ENCODE measurements at places on chromosomes 13 and 19. TPM values are rescaled to one million over a fixed set of nuclear protein-coding genes. Genes with fewer than 3 reads are reported as not detected.

The ZNF565 gene
- total RNA-seq, result 2.3 TPM

The TNNT1 gene
- total RNA-seq, result 199 TPM

The MYH14 gene
- 0.07 TPM for total RNA-seq

The RNF113B gene
- not detected for total RNA-seq

The ZNF547 gene
- 3.2 TPM for total RNA-seq

The CYP4F8 gene
- not detected for total RNA-seq

The SULT2A1 gene
- not detected for total RNA-seq

The GIPR gene
- total RNA-seq, result 1.3 TPM

The MEIOSIN gene
- not detected for total RNA-seq

The GSX1 gene
- total RNA-seq, result not detected

The CALR3 gene
- not detected for total RNA-seq

The GIPC3 gene
- total RNA-seq, result not detected

The ZNF441 gene
- total RNA-seq, result 3.6 TPM

All from foreskin keratinocyte (primary cell).